ENCODE measurements at places on chromosomes 3 and 15.

- DNase-seq = no peak
Measured at GRCh38 chr15:40637221-40637745, 43.2 kb downstream of the KNL1 start.

DNA sequence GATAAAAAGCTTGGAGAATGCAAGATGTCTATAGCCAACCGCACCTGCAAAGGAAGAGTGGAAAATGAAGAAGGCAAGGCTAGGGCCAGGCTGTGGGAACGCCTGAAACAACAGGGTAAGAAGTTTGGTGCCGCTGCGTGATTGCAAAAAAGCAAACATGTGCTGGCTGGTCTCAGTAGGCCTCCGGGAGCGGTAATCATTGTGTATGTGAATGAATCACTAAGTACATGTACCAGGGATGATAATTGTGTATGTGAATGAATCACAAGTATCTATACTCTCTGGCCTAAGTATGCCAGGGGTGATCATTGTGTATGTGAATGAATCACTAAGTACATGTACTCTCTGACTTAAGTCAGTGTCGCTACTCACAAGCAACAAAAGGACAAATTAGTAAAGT is 40.3 kb upstream of the PARL start:
- no peak for DNase-seq

GRCh38 chr3:127456471-127457093 is 134.0 kb downstream of the TPRA1 start:
- peak; percentile 46 for DNase-seq

- DNase-seq = no peak
Measured at GRCh38 chr3:57637391-57637790, 40.2 kb upstream of the ARF4 start.

DNA sequence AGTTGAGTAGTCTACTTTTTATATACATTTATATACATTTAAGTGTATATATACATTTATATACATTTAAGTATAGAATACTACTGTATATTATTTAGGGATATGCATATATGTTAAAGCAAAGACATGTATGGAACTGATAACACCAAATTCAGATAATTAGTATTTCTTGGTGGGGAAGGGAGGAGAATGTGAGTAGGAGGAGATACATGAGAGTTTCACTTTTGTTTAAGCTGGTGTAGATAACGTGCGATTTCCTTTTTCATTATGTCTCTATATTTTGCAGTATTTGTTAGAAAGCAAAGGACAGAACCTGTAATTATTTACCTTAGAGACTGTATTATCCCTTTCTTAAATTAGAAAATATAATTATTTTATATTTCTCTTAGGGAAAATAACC is 16.6 kb upstream of the NIT2 start:
- DNase-seq = no peak

GRCh38 chr3:142009029-142009428 is 132.6 kb downstream of the ATP1B3 start:
- DNase-seq = no peak

DNA sequence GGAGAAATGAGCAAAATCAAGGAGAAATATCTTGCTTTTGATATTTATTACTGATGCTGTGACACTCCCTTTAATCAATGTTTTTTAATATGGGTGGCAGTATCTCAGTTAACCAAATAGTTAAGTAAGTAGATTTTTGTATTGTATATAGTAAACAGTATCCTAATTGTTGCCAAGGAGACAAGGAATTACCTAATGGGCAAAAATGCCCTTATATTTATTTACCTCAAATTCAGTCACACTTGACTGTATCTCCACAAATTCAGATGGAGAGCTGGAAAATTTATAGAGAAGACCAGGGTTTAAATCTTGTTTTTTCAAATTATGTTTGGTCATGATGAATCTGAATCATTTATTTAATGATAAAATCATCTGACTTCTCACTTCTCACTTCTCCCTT is 3.6 kb upstream of the CHD2 start:
- no peak for DNase-seq

DNA sequence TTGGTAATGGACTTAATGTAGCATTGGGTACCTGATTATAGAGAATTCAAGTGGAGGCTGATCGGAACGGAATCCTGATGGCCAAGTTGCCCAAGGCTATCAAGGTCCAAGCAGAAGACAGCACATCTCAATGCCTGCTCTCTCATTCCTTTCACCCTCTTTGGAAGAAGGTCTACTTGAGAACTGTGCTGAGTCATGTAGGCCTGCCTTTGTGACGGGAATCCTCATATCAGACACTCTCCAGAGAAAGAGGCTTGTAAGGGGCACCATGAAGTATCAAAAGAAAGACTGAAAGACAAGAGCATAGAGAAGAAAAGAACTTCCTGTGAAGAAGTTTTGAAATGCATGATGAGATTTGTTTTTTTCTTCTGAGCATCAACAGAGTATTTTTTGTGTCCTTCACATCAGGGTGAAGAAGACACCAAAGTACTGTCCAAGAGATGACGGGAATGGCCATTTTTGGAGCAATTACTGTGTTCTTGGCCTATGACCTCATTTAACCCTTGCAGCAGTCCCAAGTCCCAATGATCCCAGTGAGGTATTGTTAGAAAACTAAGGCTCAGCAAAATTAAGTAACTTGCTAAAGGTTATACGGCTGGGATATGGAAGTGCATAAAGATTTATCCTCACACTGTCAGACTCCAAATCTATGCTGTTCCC is 13.2 kb upstream of the LARP6 start:
- no peak for DNase-seq
